ENCODE measurements at places on chromosomes 7 and 10.

GRCh38 chr10:75530299-75530698, 98.9 kb downstream of the LRMDA start:
- no peak for DNase-seq

DNA sequence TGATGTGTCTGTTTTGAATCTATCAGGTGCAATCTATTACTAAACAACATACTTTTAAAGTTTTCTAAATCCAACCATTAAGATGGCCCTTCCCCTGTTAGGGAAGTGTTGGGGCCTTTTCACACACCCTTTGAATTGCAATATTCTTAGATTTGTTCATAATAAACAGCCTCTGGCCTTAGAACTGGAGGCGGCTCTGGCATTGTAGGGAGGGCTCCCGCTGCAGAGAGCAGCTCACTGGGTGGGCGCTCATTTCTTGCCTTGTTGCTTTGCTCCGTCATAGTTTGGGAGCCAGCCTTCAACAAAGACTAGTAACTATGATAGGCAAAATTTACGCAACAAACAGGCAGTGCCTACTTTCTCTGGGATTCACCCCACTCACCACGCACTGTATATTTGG, 4.2 kb upstream of the HOXA10 start:
- no peak for DNase-seq

DNA sequence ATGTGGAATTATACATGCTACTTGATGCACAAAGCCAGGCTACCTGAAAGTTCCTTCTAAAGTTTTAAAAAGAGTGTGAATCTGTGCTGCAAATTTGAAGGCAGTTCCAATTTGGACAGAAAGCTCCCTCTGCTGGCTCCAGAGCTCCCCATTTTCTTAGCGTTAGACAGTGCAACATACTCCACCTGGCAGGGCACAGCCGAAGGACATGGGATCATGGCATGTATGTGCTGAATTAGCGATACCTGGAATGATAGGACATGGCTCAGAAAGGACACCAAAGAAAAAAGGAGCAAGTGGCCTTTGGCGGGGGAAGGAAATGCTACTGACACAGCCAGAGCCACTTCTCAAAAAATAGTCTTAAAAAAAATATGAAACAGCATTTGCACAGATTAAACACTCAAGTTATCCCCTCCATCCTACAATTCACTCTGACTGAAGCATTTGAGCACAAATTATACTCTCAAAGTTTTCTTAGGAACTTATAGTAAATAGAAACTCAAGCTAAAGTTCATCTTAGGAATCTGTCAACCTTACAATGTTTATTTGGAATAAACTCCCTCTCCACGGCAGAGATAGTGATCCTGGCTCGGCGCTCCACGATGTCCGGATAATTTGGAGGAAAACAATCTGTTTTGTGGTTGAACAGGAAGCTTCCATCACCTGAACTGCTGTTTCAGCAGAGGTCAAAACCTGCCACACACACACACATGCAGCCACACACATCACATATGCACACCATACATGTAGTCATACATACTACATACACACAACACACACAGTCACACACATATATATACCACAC, 80.0 kb downstream of the C7orf25 start:
- DNase-seq: no peak

GRCh38 chr7:68185631-68186456, 1189.2 kb downstream of the TYW1 start:
- no peak for DNase-seq

DNA sequence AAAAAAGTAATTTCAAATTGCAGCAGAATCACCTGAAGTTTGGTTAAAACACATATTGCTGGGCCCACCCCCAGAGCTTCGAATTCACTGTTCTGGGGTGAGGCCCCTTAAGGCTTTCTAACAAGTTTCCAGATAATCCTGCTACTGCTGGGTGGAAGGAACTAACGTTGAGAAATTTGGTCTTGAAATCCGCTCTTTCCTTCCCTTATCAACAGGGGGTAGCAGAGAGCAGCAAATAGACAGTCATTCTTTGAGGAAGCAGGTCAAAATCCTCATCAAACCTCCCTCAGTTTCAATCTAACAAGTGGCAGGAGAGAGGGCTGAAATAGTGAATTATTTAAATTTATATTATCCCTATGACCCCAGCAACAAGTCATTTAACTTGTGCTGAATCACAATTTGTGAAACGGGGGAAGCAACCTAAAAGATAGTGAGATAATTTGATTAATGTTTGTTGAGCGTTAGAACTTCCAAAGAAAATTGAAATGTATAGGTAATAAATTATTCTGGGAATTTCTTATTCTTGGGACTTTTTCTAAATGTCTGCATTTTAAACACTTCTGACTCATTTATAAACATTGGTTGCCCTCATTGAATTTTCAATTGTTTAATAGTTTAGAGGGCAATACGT, 21.7 kb upstream of the MALSU1 start:
- DNase-seq: peak; percentile 52

- no peak for DNase-seq
Measured at GRCh38 chr10:78830976-78831375, 237.8 kb upstream of the ZMIZ1 start.

DNA sequence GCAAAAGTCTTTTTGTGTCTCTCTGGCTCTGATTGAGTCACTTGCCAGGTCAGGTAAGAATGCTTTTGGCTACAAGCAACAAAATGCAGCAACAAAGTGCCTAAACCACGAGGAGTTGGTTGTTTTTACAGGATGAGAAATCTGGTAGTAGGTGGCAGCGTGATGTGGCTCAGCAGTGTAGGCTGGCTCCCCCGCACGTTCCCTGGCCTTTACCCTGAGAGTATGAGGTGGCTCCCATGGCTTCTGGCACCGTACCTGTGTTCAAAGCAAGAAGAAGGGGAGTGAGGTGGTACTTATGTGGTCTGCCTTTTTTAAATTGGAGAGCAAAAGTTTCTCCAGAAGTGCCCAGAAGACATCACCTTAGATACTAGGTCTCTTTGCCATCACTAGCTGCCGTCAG, 11.7 kb downstream of the PRKRIP1 start:
- DNase-seq: no peak

GRCh38 chr10:22606164-22606614, 108.2 kb downstream of the PIP4K2A start:
- DNase-seq: no peak

DNA sequence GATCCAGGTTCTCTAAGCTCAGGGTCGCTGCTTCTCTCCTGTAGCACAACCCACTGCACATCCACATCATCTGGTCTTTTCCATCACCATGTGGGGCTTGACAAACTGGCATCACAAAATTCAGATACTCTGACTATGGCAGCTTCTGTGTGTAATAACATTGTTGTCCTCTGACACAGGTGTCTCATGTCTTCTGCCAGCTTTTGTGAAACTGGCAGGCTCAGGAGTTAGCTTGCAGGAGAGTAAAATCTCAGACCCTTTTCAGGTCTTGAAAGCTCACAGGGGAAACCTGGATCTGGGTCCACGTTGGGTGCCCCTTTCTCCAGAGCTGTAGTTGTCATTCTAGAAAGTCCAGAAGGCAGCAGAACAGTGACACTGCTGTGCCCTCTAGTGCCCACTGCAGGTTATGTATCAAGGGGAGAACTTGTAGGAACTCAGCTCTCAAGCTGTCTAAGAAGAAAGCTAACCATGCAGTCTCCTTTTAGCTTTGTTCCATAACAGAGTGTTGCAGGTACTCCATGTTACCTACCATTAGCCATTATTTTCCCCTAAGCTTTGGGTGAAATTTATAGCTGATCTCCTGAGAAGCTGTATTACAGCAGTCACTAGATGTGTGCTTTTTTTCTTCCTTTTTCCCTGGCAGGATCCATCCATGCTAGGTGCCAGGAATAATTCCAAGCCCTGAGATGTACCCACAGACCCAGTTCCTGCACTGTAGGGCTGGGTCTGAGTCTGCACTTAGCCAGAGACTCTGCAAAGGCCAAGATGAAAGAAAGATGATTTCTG, 102.7 kb downstream of the ZNF248 start:
- DNase-seq: no peak

DNA sequence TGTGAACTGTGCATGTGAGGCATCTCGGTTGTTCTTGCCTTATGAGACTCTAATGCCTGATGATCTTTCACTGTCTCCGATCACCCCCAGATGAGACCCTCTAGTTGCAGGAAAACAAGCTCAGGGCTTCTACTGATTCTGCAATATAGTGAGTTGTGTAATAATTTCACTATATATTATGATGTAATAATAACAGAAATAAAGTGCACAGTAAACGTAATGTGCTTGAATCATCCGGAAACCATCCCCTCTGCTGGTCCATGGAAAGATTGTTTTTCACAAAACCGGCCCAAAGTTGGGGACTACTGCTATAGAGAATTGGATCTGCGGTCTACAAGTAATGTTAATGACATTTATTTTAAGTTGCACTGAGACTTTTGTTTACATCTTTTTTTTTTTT, 126.7 kb downstream of the TPST1 start:
- DNase-seq: no peak

All from glomerular endothelial cell (primary cell).